ENCODE measurements at places on chromosomes 1 and 21. TPM values are rescaled to one million over a fixed set of nuclear protein-coding genes. Genes with fewer than 3 reads are reported as not detected.

DNA sequence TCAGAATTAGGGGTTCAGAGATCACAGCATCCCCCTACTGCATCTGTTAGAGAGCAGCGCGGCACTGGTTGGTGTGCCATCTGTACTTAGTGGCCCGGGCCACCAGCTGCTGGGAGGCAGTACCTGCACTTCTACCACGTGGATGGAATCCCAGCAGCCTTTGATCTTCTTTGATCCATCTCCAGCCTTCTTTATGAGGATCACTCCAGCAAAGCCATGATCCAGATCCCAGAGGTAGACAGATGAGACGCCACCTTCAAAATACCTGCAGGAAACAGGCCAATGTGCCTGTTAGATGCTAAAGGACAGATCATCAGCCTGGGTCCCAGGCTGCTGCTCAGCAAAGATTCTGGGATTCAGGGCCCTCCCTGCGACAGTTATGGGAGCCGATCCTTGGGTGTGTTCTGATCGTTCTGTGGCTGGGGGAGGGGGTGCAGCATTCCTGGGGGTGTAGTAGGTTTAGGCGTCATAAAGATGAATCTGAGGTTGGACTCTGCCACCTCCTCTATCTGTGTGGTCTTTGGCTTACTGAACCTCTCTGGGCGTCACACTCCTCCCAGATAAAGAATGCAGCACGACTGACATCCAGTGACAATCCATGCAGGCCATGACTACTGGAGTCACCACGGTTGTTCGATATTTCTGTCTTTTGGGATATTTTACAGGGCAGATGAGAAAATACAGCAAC, 45.3 kb downstream of the SLC66A1 start:
- ATAC-seq: no peak

DNA sequence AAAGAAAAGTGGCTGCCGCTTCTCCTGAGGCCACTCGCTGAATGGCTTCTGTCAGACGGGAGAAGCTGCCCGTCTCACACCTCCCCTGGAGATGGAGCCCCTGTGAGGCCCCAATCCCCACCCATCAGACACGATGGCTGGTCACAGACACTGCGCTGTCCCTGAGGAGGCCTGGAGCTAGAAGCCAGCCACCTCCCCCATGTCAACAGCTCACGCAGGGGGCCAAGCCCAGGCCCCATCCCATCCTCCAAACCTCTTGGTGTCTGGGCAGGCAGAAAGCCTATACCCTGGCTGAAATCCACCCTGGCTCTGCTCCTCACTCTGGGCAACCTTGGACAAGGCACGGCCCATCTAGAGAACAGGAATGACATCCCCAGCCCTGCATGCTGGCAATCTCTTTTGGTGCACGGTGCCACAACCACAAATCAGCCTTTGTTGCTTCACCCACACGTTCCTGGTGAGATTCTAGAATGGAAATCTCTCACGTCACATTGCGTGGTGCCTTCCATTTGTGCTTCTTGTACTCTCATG, 273.9 kb upstream of the VAMP3 start:
- ATAC-seq: no peak

DNA sequence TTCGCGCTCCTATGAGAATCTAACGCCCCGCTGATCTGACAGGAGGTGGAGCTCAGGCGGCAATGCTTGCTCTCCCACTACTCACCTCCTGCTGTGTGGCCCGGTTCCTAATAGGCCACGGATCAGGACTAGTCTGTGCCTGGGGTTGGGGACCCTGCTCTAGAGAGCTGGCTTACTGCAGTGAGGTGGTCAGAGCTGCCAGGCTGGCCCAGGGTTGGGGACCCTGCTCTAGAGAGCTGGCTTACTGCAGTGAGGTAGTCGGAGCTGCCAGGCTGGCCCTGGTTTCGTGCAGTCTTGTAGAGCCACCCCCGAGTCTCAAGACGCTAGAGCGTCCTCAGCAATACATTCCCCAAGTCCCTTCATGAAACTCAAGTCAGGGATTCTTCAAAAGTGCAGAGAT, 27.5 kb downstream of the SLC37A1 start:
- no peak for ATAC-seq

DNA sequence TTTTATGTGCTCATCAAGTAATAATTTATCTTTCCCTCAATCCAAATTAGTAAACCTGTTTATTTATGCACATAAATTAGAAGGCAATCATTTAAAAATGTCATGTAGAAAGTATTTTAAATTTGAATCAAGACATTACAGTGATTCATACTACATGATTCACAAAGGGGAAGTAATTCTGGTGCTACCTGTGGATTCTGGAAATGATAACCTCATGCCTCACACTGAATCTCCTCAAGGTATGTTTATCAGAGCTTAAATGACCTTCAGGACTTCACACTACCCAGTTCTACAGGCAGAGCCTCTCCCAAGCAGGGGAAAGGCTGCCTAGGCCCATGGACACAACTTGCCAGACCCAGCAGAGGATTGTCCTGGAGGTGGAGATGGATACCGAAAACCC, 25.2 kb upstream of the TDRD10 start:
- no peak for ATAC-seq

The XCL1 gene
- total RNA-seq: not detected

DNA sequence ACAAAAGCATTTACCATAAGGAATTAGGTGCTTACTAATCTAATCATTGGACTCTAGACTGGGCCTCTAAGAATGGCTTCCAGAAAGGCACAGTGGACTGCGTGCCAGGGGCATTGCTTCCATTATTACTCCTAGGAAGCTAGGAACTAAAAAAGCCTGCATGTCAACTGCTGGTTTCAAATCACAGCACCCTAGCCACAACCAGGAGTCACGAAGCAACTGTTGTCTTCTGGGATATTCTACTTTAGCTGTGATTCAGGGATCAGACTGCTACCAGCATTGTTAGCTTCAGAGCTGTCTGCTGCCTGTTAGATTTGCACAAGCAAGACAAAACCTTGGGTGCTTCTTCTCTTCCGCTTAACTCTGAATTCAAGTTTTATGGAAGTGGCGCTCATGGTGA, 38.3 kb downstream of the DNM3 start:
- ATAC-seq: no peak

The F13B gene
- not detected for total RNA-seq

Data from gastroesophageal sphincter (tissue), 4 donors.